CD8-positive, alpha-beta memory T cell (primary cell): ENCODE measurements at places on chromosomes 1 and 21.

GRCh38 chr1:35454616-35455015, 102.6 kb downstream of the KIAA0319L start:
- DNase-seq = no peak

- no peak for DNase-seq
Measured at GRCh38 chr1:46333300-46334029, 7.1 kb upstream of the NSUN4 start.

GRCh38 chr1:186807163-186807562, 21.6 kb upstream of the PLA2G4A start:
- DNase-seq = no peak

- DNase-seq = no peak
Measured at GRCh38 chr1:183106166-183106565, 79.9 kb upstream of the LAMC2 start.

- DNase-seq = no peak
Measured at GRCh38 chr1:181452746-181453145, 30.6 kb upstream of the CACNA1E start.

DNA sequence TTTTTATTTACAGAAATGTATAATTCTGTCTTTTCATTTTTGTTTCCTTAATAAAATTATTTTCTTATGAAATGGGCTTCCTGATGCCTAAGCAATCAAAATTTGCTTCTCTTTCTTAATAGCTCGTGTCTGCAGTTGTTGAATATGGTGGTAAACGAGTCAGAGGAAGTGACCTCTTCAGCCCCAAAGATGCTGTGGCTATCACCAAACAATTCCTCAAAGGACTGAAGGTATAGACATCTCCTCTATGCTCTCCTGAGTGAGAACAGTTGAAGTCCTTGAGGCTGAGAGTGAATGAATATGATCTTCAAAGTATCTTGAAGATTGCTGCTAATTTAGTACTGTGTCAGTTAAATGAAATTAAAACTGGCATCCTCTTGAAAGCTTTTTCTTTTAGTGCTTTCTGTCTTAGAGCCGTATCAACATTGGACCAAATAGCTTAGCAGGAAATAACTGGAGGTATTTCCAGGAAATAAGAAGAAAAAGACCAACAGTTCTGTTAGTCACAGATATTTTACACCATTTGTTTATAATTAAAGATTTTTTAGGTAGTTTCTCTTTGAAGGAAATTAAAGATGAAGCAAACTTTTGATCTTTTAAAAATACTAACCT, 24.7 kb downstream of the VPS45 start:
- DNase-seq = no peak

DNA sequence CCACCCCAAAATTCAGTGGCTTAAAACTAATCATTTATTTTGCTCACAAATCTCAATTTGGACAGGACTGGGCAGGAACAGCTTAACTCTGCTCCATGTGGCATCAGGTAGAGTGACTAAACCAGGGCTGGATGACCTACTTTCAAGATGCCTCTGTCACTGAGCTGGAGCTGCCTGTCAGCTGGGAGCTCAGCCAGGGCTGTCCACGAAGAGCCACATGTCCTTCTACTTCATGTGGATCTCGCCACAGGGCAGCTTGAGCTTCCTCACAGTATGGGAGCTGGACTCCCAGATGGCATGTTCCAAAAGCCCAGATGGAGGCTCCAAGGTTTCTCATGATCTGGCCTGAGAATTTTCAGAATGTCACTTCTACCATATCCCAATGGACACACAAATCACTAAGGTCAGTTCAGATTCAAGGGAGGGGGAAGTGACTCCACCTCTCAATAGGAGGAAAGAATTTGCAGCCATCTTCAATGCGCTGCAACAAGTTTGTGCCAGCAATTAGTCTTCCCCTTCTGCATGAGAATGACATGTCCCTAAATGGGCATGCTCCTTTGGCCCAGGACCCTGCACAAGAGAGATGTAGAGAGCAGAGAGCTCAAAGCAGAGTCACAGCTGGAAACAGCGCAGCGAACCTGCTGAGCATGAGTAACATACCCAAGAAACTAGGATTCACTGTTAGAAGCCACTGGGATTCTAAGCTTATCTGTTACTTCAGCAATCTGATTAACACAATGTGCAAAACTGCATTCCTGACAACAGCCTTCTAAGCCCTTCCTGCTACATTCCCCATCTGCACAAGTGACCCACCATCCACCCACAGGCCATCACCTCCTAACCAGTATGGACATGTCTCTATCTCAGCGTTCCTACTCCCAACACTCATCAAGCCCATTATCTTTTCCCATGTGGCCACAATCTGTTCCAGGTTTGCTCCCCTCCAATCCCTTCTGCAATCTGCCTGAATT, 17.0 kb downstream of the HLCS start:
- no peak for DNase-seq

GRCh38 chr1:160255781-160256300, 6.5 kb downstream of the DCAF8 start:
- DNase-seq = no peak

DNA sequence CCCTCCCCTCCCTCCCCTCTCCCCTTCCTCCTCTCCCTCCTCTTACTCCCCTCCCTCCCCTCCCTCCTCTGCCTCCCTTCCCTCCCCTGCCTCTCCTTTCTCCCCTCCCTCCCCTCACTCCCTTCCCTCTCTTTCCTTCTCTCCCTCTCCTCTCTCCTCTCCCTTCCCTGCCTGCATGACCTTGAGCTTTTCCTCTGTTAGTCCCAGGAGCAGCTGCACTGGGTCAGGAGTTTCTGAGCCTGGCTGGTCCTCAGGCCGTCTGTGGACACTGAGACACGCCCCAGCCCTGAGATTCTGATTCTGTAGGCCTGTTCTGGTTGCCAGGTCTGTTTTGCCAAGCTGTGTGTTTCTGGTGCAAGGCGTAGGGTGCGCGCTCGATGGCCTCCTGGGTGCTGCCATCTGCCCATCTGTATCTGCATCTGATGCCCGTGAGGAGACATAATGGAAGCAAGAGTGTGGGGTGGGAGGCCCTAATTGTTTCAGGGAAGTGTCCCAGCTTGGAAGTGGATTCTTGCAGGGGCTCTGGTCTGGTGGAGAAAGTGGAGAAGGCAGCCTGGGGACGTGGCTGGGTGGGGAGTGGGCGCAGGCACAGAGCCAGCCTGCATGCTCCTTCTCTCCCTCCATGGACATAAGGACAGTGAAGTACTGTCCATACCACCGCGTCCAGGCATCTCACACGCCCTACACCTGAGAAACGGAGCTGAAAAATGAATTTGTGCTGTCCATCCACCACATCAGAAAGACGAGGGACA, 97.2 kb downstream of the WDR4 start:
- no peak for DNase-seq

DNA sequence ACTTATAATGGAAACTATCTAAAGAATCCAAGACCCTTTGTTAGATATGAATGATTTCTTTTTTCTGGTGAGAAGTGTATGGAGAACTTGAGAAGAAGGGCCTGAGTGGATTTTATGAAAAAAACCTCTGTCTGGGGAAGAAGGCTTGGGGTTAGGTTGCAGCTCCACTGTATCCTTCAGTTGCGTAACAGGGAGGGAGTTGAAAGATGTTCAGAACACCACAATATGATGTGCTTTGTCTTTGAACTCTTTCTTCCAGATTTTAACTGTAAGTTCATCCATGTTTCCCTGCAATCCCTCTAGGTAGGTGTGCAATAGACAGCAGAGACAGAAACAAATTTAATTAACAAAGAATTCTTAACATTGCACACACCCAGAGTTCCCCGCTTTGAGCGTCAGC, 125.8 kb upstream of the NFIA start:
- no peak for DNase-seq

GRCh38 chr1:197041486-197042353, 25.3 kb downstream of the F13B start:
- DNase-seq = no peak

DNA sequence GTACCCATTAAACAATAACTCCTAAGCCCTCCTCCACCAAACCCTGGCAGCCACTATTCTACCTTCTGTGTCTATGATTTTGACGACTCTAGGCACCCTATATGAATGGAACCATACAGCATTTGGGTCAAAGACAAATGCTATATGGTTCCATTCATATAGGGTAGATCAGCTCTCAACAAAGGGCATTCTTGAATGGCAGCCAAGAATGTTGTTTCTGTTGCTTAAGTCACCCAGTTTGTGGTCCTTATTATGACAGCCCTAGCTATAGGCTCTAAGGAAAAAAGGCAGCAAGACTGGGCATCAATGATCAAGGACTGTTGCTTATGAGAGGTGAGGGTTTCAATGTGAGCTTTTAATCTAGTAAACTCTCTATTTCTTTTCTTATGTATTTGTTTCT, 4.7 kb upstream of the SLC5A9 start:
- DNase-seq = no peak

DNA sequence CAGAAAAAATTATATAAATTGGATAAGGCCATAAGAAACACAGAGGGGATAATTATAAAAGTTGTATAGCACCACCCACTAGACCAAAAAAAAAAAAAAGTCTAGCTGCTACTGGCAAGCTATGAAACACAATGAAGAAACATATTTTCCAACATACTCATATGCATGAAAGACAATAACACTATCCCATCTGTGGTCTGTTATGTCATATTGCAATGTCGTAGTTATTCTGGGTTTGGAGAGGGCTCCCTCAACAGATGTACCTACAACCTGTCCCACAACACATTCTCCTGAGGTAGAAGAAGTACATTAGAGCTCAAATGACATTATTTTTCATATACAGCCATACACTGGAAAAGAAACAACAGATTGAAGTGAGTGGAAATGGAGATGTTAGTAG, 517.6 kb upstream of the ADGRL4 start:
- no peak for DNase-seq

GRCh38 chr1:3292868-3293562, 161.4 kb upstream of the ARHGEF16 start:
- DNase-seq = no peak

DNA sequence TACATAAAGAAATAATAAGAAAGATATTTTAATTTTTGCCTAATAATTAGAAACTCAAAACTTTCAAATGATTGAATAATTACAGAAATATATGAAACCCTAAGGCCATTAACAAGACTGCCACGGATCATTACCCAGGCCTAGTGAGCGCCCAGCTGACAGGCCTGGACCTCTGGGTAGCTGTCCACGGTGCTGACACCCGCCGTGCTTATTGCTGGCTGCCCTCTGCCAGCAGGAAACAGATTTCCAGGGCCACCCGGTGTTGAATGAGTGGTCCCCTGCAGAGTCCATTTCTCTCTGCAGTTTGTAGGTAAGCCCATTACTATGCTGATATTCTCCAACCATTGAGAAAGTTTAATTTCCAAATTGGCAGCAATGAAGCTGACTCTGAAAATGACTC, 254.4 kb upstream of the GJB5 start:
- DNase-seq = no peak

DNA sequence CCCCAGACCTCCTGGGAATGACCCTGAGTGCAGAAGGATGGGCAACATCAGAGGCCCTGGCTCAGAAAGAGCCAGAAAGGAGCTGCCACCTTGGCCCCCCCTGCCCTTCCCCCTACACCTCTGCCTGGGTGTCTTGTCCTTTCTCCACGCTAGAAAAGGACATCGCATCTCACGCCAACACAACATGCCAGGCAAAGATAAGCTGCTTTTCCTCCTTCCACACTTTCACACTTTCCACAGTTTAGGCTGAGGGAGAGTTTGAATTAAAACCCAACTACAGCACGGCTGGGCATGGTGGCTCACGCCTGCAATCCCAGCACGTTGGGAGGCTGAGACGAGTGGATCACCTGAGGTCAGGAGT, 109.5 kb downstream of the SPSB1 start:
- no peak for DNase-seq

GRCh38 chr1:156144742-156145141, 8.6 kb upstream of the SEMA4A start:
- no peak for DNase-seq

- no peak for DNase-seq
Measured at GRCh38 chr1:185917646-185918045, 183.5 kb downstream of the HMCN1 start.

DNA sequence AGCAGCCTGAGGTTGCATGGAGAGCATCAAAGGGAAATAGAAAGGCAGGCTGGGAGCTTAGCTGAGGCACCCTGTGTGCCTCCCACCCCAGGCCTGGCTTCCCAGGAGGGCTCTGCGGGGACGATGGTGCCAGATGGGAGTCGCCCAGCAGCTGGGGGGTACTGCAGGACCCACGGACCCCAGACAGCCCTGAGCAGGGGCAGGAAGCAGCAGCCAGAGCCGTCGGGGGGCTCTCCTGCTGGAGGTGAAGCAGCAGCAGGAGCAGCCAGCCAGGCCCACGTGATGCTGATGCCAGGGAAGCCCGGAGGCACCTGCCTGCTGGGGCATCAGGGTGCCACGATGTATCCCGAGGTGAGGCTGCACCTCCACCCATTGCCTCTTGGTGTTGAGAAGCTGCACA, 20.4 kb downstream of the RAP1GAP start:
- DNase-seq = no peak

DNA sequence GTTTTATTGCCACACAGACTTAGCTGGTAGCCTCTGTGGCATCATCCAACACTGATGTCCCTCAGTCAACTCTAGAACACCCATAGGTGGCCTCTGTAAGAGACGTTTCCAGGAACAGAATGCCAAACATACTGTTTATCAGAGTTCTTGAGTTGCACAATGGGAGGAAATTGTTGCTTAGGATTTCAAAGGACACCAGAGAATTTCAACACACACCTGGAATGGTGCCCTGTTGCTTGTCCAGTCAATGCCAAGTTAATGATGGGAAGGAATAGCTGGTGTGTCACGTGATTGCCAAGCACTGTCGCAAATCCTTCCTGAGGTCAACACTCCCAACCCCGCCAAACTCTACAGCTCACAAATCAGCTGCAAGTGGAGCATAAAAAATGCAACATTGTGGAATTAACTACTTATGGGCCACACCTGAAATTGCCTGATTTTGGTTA, 28.6 kb upstream of the DUSP23 start:
- DNase-seq = no peak

- DNase-seq = no peak
Measured at GRCh38 chr1:231059566-231060193, 19.6 kb upstream of the FAM89A start.

GRCh38 chr1:38060498-38060897, 13.9 kb upstream of the POU3F1 start:
- no peak for DNase-seq

- DNase-seq = no peak
Measured at GRCh38 chr1:91335603-91336002, 69.0 kb downstream of the HFM1 start.

DNA sequence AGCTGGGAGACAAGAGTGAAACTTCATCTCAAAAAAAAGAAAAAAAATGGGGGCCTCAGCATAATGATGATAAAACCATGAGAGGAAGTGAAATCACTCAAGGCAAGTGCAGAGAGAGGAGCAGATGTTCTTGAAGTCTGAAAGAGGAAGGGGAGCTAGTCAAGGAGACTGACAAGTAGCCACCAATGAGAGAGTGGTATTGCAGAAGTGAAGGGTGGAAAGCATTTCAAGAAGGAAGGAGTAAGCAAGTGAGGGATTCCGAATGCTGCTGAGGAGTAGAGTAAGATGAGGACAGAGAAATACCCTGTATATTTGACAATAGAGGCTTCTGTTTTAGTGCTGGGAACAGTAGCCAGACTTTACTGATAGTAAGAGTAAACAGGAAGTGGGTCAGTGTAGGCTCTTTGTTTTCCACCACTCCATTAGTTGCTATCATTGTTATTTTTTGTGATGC, 2.9 kb downstream of the TATDN3 start:
- DNase-seq = no peak
